Activated CD4-positive, alpha-beta T cell treated with anti-CD3 and anti-CD28 coated beads, Interleukin-2, amount 50 U/mL, for 4 hours (primary cell): ENCODE measurements at places on chromosomes 2 and 18.

DNA sequence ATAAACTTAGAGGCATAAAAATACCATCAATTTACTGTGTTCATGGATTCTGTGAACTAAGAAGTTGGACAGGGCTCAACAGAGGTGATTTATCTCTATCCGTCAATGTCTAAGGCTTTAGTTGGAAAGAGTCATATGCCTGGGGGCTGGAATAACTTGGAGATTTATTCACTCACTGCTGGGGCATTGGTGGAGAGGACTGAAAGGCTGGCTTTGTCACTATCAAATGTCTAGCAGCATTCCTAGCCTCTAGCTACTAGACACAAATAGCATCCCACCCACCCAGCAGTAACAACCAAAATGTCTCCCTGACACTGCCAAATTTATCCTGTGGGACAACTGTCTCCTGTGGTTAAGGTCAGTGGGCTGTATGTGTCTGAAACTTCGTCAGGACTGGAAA is 71.0 kb downstream of the EVA1A start:
- no peak for DNase-seq

DNA sequence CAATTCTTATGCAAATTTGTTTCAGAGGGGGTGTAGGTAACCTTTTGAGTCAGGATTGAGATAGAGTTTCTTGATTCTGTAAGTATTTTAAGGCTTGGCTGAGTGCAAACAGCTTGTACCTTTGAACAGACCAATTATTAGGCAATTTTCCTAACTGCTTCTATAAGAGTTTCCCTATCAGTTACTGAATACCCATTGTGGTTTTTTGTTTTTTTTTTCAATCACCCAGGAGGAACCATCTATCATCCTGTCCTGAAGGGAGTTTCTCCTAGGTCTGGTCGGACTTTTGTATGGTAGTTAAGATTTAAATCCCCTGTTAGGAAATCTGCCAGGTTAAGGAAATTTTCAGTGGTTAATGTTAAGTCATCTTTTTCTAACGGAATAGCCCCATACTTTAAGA is 319.4 kb upstream of the SLC39A10 start:
- no peak for DNase-seq

- DNase-seq: no peak
Measured at GRCh38 chr18:49319590-49319989, 140.9 kb downstream of the DYM start.

GRCh38 chr2:171747371-171747770 is 60.1 kb downstream of the DYNC1I2 start:
- DNase-seq: no peak

GRCh38 chr2:60053791-60054190 is 499.7 kb downstream of the BCL11A start:
- no peak for DNase-seq

GRCh38 chr2:6937582-6937981 is 20.4 kb downstream of the RNF144A start:
- DNase-seq: no peak

- no peak for DNase-seq
Measured at GRCh38 chr2:233179848-233180366, 71.6 kb upstream of the ATG16L1 start.

DNA sequence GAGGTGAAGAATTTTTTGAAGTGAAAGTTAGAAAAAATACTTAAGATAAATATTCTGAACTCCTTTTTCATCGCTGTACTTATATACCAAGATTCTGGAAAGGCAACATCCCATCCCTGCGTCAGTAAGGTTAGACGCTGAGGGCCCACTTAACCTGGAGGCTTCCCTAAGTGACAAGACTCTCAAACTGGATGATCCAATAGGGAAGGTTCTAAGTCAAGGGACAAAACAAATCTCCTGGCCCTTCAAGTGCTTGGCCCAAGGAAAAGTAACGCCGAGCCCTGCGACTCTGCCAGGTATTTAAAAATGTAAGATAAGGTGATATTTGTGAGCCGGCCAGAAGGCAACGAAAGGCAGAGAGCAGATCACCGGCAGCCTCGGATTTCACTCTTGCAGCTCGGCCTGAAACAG is 1.3 kb downstream of the STK39 start:
- DNase-seq: no peak

DNA sequence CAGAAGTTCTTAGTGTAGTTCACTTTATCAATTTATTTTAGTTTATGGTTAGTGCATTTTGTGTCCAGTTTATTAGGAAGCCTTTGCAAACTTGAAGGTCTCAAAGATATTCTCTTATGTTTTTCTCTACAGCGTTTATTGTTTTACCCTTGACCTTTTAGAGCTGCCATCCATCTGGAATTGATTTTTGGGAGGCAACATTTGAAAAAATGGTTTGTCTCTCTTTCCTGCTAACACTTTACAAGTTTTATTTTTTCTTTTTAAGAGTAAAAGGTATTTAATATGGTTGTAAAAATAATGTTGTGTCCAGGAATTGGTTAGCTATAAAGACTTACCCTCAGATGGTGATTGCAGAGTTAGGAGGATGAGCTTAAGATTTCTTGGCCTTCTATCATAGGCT is 14.0 kb downstream of the GORASP2 start:
- DNase-seq: no peak
